ENCODE measurements at places on chromosomes 11 and 22.

GRCh38 chr11:5938603-5938965, 3.5 kb upstream of the OR56A3 start:
- no peak for DNase-seq

GRCh38 chr11:19450282-19450681, 209.5 kb upstream of the E2F8 start:
- no peak for DNase-seq

DNA sequence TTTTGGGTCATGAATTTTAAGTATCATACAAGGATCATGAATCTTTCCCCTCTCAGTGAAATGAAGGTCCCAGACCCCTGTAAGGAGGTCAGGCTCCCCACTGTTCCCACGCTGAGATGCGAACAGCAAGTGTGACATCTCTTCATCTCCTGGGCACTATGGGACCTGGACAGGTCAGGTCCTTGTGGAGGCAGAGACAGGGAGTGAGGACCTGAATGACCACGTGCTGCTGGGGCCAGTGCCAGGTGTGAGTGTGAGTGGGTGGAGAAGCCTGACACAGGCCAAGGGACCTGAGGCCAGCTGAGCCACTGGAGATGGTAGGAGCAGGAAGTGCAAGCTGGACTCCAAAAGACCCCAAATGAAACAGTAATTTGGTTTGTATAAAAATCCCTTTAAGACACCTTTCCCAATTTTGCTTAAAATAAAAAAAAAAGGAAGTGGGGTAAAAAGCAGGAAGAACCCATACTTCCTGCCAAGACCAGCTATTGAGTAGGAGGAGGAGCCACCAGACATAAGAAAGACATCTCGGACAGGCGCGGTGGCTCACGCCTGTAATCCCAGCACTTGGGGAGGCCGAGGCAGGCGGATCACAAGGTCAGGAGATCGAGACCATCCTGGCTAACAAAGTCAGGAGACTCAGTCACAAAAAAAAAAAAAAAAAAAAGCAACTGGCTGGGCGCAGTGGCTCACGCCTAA, 35.4 kb upstream of the SERPIND1 start:
- no peak for DNase-seq

DNA sequence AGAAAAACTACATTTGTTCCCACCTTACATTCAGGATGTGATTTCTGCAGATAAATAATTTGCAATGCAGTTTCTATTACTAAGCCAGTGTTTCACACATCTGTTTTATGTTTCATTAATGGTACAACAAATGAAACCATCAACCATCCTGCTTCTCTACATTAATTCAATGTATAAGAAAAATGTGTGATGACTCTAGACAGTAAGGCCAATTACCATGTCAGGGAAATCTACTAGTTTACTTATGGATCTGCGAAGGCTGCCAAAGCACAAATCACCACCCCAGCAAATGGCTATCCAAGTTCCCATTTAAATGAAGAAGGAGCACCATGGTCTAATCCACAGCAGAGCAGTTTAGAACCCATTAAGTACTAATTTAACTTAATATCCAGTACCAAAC, 50.1 kb upstream of the NCAM1 start:
- DNase-seq: no peak

DNA sequence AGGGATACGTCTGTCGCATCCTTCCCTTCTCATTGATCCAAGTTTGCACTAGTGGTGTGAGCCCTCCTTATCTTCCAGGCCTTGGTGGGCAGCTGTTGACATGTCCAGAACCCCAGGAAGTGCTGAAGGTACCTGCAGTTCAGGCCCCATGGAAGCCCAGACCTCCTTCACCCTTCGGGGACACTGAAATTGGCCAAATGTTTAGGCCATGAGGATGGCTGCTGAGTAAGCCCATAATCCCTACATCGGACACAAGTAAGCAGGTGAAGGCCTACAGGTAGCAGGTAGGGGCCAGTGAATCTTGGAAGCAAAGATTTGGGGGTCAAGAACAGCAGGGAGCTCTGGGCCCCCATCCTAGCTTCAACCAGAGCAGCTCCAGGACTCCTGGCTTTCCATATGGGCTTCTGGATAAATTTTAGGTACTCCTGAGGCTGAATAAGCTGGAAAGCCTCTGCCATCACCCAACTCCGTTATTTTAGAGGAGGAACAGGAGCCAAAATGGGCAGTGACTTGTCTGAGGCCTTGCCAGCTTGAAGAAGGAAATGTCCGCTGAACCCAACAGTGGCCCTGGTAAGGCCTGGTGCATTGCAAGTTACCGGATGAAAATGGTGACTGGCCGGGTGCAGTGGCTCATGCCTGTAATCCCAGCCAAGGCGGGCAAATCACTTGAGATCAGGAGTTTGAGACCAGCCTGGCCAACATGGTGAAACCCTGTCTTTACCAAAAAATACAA, 45.2 kb downstream of the MORC2 start:
- no peak for DNase-seq

DNA sequence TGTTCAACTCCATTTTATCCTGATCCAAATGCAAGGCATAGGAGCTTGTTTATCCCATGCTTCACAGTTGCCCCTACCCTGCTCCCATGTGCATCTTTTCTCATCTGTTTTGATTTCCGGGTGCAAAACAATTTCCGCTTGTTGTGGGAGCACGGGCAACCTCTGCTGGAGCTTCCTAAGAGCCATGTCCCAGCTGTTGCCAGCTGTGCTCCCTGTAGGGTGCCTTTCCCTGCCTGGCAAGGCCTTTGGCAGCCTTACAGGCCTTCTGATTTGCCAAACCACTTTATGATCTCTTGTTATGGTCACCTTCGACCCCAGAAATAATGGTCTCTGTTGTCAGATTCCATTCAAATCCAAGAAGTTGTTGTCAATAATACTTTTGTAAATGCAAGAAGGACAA, 1038.5 kb downstream of the OPCML start:
- DNase-seq: no peak

DNA sequence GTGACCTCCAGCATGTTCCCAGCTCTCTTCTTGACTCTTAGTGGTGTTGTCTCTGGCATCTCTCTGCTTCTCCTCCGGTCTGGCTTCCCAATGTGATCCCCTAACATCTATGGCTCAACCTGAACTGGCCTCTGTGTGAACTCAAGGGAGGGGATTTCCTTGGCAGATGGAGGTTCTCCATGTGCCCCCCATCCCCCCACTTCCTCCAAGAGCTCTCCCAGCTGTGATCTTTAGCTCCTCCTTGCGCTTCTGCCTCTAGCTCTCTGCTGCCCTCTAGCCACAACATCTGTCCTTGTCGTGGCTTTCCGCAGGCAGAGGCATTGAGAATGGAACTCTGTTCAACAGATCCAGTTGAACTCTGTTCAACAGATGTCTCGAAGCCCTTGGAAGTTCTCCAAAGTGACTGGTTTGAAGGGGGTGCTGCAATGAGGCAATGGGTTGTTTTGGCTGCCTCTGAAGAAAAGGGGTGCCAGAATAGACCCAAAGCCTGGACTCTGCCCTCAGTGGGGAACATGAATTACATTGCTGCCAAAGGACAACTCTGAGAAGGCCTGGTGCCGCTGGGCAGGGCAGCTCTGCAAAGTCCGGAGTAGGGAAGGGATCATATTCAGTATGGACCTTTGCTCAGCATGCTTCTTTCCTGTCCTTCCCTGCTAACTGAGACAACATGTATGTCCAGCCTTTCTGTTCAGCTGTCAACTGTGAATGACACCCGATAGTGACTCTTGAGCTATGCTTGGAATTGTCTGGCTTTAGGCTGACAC, 61.9 kb downstream of the ADM start:
- no peak for DNase-seq

GRCh38 chr22:38756711-38757463, 1.1 kb upstream of the SUN2 start:
- no peak for DNase-seq

- no peak for DNase-seq
Observed at GRCh38 chr22:46739094-46739870, 1.2 kb upstream of the CERK start.

- no peak for DNase-seq
Observed at GRCh38 chr11:65718964-65719492, 1.6 kb downstream of the RNASEH2C start.

DNA sequence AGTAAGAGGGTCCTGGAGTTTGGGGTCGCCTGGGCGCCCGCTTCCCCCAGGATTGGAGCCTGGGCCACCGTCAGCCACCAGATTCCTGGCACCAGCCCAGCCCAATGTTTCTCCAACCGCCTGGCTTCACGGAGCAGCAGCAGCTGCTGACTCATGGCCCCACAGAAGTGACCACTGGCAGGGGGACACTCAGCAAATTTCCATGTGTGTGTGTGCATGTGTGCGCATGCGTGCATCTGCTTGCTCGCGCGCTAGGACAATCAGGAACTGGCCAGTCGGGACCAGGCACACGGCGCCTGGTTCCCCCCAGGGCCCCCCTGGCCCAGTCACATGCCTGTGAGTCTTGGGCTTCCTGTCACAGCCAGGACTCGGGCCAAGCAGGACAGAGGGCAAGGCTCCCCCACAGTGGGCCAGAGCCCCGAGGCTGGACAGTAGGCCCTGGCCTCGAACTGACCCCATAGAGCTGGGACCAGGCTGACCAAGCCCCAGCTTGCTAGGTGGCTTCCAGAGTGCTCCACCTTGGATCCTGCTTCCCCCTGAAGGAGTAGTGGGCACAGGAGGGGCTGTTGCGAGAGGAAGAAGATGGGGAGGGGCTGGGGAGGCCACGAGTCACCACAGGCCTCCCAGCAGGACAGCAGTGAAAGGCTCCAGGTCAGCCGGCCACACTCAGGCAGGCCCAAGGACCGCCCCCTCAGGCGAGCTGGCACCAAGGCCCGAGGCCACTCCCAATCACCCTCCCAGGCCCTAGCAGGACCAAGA, 3.2 kb downstream of the CTSD start:
- no peak for DNase-seq

GRCh38 chr11:86141727-86142126, 72.8 kb upstream of the PICALM start:
- no peak for DNase-seq

DNA sequence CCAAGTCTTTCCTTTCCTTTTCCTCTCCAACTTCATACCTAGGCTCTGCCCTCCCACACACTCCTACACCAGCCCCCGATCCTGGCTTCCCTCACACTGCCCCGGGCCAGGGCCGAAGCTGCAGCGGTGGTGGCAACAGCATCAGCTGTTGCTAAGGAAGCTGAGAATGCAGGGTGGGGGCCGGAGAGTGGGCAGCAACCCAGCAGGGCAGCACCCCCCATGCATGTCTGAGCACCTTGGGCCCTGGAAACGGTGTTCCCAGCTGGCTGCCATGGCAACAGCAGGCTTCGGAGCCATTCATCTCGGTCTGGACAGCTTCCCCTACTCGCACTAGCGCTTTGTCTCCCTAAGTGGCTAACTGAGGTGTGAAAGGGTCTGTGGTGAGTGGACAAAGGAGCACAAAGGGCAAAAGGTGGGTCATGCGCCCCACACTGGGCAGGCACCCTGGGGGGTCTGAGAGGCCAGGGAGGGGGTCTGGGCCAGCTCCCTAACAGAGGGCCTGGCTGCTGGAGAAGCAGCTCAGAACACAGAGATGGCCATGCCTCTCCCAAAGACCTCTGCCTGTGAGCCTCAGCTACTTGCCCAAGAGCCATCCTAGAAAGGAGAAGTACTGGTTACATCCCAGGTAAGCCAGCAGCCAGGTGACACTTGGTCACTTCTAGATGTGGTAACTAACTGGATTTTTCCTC, 42.1 kb upstream of the JAM3 start:
- peak; percentile 83 for DNase-seq

DNA sequence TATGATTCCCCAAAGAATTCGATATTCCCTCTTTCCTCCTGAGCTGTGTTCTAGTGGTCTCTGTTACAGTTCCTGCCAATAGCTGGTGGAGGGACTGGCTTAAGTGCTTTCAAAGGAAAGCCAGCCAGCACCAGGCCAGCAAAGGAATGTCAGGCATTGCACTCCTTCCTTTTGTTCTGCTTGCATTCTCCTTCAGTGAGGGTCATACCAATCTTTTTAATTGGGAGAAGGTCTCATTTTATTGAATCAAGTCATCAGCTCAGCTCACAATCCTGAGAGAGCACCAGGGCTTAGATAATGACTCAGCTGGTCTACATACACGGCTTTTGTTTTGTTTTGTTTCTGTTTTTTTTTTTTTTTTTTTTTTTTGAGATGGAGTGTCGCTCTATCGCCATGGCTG, 222.9 kb downstream of the NAV2 start:
- DNase-seq: no peak

GRCh38 chr11:68946416-68947090, 34.2 kb downstream of the MRGPRD start:
- no peak for DNase-seq

DNA sequence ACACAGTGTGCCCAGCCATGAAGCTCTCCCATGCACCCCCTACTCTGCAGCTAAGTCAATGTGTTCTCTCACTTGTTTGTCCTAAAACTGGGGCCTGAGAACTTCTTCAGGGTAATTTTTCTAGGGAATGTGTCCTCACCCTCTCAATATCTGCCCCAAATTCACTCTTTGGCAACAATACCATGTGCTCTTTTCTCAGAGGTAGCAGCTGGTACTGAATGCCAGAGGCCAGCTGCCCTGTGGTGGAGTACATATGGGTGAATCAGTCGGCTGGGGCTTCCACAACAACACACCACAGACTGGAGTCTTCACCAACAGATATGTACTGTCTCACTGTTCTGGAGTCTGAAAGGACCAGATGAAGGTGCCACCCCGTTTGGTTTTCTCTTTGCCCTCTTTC, 97.7 kb upstream of the TOP3B start:
- DNase-seq: no peak

DNA sequence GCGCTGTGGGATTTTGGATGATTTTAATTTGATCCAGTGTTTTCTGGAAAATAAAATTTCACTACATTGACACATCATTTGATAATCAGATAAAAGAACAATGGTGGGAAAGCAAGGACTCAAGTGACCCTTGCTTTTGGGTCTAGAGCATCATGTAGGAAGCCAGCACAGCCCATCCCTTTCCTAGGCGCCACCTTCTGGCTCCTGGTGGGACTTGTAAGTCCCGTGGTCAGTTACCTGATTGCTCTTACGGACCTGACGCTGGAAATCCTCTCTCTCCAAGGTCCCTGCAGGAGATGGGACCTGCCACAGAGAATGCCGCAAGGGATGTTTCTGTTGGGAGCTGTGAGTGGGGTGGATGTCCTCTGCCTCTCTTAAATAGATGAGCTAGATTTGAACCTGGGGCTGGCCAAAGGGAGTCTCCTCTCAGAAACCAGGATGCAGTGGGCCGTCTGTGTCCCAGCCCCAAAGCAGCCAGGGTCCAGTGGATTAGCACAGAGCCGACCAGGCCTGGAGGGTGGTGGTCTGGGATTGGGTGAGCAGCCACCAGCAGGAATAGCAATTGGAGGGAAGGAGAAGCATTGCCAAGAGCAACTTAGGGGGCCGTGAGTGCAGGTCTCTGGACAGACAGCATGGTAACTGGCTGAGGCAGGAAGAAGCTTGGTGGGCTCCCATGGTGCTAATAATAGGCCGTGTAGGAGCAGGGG, 21.7 kb downstream of the TIMP3 start:
- DNase-seq: no peak

DNA sequence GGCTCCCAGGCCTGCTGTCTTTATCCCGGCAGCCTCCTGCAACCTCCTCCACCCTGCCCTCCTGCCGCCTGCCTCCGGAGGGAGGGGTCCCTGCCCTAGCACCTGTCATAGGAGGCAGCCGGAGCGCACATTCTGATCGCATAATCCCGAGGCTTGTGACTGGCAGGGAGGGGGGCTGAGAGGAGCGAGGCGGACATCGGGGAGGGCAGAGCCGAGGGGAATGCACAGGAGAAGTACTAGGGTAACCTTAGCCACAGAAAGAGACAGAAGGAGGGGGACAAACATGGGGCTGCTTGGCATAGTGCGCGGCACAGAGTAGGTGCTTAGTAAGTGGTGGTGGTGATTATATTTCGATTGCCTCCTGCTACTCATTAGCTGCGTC, 9.2 kb upstream of the ALX4 start:
- no peak for DNase-seq

- peak; percentile 58 for DNase-seq
Observed at GRCh38 chr11:77151804-77152509, 23.9 kb downstream of the MYO7A start.
